T-helper 2 cell treated with Interferon-gamma antibody and Interleukin-4, amounts not matched to agents 100 ng/mL and 5 ng/mL, for 36 hours (primary cell): ENCODE measurements at places on chromosomes 5 and 9. TPM values are rescaled to one million over a fixed set of nuclear protein-coding genes. Genes with fewer than 3 reads are reported as not detected.

LCN1 gene
- total RNA-seq = not detected in 2 replicates

RNF183 gene
- 0.45 TPM in 1 of 2 replicates, not detected in the other for total RNA-seq

TRIM36 gene
- total RNA-seq = 0.16 TPM in 1 of 2 replicates, not detected in the other

IFNB1 gene
- total RNA-seq = not detected in 2 replicates

C5orf52 gene
- not detected in 2 replicates for total RNA-seq

TAF1L gene
- 0.05 and 0.07 TPM in 2 replicates for total RNA-seq

EPB41L4A gene
- total RNA-seq = 0.64 and 0.70 TPM in 2 replicates

SCAI gene
- 12.2 and 14.1 TPM in 2 replicates for total RNA-seq

PCDHGB7 gene
- total RNA-seq = 0.20 and 0.39 TPM in 2 replicates

PKD2L2 gene
- total RNA-seq = 0.23 TPM in 1 of 2 replicates, not detected in the other

SPINK13 gene
- not detected in 2 replicates for total RNA-seq

CNTNAP3B gene
- not detected in 2 replicates for total RNA-seq

ANKH gene
- total RNA-seq = 73.4 and 74.8 TPM in 2 replicates

PCDHGA6 gene
- 0.57 and 0.70 TPM in 2 replicates for total RNA-seq

CYFIP2 gene
- total RNA-seq = 379 and 383 TPM in 2 replicates

RANBP3L gene
- total RNA-seq = not detected in 2 replicates

TAS2R1 gene
- not detected in 2 replicates for total RNA-seq

SLC36A3 gene
- total RNA-seq = not detected in 2 replicates

PCDHA8 gene
- total RNA-seq = not detected in 2 replicates

MSANTD3 gene
- total RNA-seq = 16.7 and 16.8 TPM in 2 replicates

CATSPER3 gene
- 0.70 and 0.95 TPM in 2 replicates for total RNA-seq

B4GALT1 gene
- total RNA-seq = 41.8 and 42.9 TPM in 2 replicates

TTC16 gene
- total RNA-seq = 0.27 and 0.32 TPM in 2 replicates

PCDHB4 gene
- total RNA-seq = not detected in 2 replicates

SLC34A1 gene
- 0.07 and 0.11 TPM in 2 replicates for total RNA-seq

SGTB gene
- total RNA-seq = 9.0 and 10.2 TPM in 2 replicates

KIF20A gene
- total RNA-seq = 40.2 and 42.9 TPM in 2 replicates

DDX4 gene
- total RNA-seq = 0.98 and 1.5 TPM in 2 replicates

PHYHD1 gene
- total RNA-seq = 1.2 and 1.9 TPM in 2 replicates

SLC22A5 gene
- total RNA-seq = 3.4 and 4.8 TPM in 2 replicates

FAXDC2 gene
- total RNA-seq = 0.14 TPM in 1 of 2 replicates, not detected in the other

AIF1L gene
- total RNA-seq = 0.25 and 0.32 TPM in 2 replicates

SLC1A1 gene
- 0.07 TPM in 1 of 2 replicates, not detected in the other for total RNA-seq

IL4 gene
- total RNA-seq = 4.0 and 7.9 TPM in 2 replicates

CHSY3 gene
- total RNA-seq = not detected in 2 replicates

SCGB3A2 gene
- total RNA-seq = not detected in 2 replicates

PAX5 gene
- 0.11 and 0.20 TPM in 2 replicates for total RNA-seq

C8G gene
- total RNA-seq = 2.3 and 4.1 TPM in 2 replicates

GEMIN5 gene
- 19.4 and 20.4 TPM in 2 replicates for total RNA-seq

SNCB gene
- total RNA-seq = not detected in 2 replicates

BASP1 gene
- not detected in 2 replicates for total RNA-seq

EXD3 gene
- total RNA-seq = 8.2 and 9.6 TPM in 2 replicates

APBA1 gene
- 5.2 and 6.2 TPM in 2 replicates for total RNA-seq

CDH6 gene
- not detected in 2 replicates for total RNA-seq

FAM114A2 gene
- total RNA-seq = 21.2 and 23.1 TPM in 2 replicates

GLDC gene
- 0.27 and 0.34 TPM in 2 replicates for total RNA-seq

APBB3 gene
- 22.4 and 24.5 TPM in 2 replicates for total RNA-seq

FSD1L gene
- 5.2 and 6.2 TPM in 2 replicates for total RNA-seq

PROB1 gene
- 5.5 and 6.0 TPM in 2 replicates for total RNA-seq

PCDHGA5 gene
- total RNA-seq = 0.41 and 0.55 TPM in 2 replicates

MEGF10 gene
- total RNA-seq = not detected in 2 replicates

BHMT2 gene
- not detected in 2 replicates for total RNA-seq
